ENCODE measurements at places on chromosomes 16 and 17. TPM values are rescaled to one million over a fixed set of nuclear protein-coding genes. Genes with fewer than 3 reads are reported as not detected.

SYCE1L gene
- total RNA-seq, result 6.1 TPM

DNA sequence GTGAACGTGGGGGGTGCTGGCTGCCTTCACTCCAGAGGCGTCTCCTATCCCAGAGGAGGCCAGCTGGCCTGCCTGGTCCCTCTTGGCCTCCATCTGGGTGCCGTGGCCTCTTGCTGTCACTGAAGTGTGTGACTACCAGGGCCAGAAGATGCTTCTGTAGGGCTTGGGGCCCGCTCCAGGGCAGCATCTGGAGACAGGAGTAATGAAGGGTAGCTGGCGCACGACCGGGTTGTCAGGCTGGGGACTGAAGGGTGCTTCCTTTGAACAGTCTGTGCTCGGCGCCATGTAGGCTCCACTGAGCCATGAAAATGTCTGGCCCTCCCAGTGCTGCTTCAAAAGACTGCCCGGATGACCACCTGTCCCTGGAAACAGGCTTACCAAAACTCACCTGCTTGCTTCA lies 31.3 kb downstream of the ASIC2 start:
- DNase-seq, result no peak

DNA sequence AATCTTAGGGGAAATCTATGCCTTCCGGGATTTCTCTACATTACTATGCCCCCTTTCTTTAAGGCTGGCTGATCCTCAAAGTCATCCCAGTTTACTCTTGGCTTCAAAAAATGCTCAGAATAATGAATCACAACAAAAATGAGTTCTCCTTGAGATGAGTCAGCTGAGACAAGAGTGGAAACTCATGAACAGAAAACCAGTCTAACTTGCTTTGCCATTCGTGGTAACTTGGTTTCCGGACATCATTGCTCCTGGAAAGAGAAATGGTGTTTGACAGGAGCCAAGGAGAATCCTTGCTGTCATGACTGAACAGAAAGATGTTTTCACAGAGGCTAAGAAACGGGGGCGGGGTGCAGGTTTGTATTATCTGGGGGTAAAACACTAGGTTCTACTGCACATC lies 435.6 kb upstream of the DYNLRB2 start:
- no peak for DNase-seq

GRCh38 chr16:13923703-13924298 lies 3.8 kb downstream of the ERCC4 start:
- no peak for DNase-seq

B4GALNT2 gene
- total RNA-seq, result 0.10 TPM

GRCh38 chr17:7262935-7263800 lies 890 bp upstream of the CLDN7 start:
- DNase-seq, result no peak

GRCh38 chr17:46986366-46986765 lies 7.3 kb upstream of the RPRML start:
- no peak for DNase-seq

DNA sequence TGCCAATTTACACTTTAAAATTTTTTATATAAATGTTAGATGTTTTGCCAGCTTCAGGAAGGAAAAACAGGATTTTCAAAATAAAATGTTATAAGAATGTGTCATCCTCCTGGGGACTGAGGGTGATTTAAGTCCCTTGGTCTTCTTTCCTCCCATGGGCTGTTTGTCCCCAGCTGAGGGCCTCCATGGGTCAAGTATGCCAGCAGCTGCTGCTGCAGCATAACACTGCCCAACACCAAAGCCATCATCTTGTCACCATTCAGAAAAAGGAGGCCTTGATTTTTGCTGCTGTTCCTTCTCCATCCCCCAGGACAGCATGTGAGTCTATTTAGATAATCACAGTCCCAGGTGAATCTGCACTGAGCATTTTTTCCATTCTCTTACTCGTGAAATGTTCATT lies 188.5 kb downstream of the LGALS9B start:
- no peak for DNase-seq

DNA sequence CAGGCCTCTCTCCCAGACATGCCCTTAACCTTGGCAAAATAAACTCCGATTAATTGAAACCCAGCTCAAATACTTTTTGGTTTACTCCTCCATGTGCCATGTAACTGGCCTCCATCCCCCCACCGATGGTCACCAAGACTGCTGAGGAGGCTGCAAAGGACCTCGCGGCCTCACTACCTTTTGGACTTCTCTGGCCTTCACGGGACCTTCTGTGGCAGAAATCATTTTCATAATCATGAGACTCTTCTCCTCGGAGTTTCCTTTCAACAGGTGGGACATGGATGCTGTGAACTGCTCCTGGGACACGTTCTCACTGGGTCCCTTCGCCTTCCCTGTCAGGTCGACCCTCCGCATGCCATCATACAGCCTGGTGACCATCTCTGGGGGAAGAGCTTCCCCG lies 9.0 kb downstream of the MEAK7 start:
- peak; percentile 36 for DNase-seq

TBC1D3B gene
- 3.8 TPM for total RNA-seq

GRCh38 chr17:63356337-63356757 lies 89.8 kb downstream of the CYB561 start:
- DNase-seq, result no peak
